ENCODE measurements at places on chromosomes 12 and 14.

GRCh38 chr12:57214398-57214781, 2.2 kb upstream of the NXPH4 start:
- DNase-seq = peak; percentile 83

DNA sequence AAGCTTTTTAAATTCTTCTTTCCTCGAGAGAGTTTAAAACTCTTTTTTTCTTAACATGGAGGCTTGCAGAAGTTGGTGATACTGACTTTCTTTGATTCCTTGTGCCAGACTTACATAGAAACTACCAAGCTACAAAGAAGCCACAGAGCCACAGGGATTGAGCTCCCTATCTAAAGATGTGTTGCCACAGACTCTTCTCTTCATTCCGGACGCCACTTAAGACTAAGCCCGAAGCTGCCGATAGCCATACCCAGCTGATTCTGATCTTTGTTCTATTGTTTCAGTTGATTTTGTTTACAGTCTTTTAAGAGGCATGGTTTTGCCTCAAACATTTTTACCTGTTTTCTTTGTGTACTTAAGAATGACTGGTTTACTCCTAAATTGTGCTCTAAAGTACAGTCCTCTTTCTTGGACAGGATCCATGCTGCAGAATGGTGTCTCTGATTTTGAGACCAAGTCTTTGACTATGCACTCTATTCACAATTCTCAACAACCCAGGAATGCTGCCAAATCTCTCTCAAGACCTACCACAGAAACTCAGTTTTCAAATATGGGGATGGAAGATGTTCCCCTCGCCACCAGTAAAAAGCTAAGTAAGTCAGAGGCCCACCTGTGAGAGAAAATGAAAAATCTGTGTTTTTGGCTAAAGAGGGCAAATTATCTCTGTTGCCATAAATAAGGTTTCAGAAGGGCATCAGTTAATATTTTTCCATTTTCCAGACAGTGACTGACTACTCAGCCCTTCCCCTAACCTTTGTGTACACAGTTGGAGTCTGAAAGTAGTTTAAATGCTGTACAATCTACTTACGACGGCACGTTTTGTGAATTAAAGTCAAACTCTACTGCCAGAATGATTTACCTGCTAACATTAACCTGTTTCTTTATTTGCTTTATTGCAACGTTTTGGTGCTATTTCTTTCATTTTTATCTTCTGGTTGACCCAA, 42.1 kb upstream of the KCNH3 start:
- no peak for DNase-seq

GRCh38 chr14:32039401-32040030, 37.6 kb upstream of the ARHGAP5 start:
- DNase-seq = no peak

GRCh38 chr12:98671459-98671858, 26.4 kb downstream of the APAF1 start:
- DNase-seq = no peak

DNA sequence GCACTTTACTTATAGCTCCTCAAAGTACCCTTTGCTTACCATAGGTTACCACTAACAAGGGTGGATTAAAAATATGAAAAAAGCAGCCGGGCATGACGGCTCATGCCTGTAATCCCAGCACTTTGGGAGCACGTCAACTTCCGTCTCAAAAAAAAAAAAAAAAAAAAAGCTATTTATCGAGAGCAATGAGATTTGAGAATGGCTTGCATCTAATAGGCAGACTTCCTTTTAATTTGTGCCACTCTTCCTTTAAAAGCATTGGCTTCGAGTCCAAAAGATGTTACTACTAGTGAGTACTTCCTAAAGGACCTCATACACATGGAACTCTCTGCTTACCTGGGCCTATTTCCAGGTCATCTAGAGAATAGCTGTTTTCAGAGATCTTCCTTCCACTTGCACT, 38.5 kb upstream of the CERS5 start:
- no peak for DNase-seq

DNA sequence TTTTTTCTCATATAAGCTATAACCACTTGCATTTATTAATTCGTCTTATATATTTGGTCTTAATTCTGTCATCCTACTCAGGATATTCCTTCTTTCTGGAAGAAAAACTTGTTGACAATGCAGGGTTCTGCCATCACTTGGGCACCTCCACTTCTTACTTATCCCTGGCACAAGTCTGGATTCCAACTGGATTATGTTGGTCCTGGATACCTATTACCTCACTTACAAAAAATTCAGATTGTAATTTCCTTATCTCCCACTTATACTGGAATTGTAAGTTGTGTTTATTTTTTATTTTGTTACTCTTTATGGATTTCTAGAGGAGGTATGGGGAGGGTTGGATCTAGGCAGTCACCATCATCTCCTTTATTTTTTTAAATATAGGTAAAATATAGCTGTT, 36.7 kb downstream of the LRRIQ1 start:
- DNase-seq = no peak

GRCh38 chr12:120292411-120292660, 633 bp upstream of the RNU4-2 start:
- no peak for DNase-seq

DNA sequence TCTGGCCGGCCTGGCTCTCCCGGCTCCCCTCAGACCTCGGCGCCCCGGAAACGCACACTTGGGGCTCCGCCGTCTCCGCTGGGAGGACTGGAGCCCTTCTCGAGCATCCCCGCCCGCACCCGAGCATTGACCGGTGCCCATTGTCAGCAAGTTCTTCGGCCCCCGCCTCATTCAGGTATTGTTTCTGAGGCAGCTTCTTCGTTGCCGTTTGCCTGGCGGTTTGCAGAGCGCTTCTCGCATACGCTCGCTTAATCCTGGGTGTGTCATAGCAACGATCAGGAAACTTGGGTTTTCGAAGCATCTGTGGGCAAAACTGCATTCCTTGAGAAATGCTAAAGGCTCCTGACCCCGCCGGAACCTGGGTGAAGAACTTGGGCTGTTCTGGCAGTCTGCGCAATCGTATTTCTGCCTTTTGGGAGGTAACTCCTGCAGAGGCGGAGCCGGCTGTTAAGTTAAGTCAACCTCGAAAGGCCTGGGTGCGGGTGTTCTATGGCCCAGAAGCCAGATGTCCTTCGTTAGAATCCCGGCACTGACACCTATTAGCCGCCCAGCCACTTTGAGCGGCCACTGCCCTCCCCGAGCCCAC, 518 bp downstream of the GSKIP start:
- DNase-seq = peak; percentile 66

DNA sequence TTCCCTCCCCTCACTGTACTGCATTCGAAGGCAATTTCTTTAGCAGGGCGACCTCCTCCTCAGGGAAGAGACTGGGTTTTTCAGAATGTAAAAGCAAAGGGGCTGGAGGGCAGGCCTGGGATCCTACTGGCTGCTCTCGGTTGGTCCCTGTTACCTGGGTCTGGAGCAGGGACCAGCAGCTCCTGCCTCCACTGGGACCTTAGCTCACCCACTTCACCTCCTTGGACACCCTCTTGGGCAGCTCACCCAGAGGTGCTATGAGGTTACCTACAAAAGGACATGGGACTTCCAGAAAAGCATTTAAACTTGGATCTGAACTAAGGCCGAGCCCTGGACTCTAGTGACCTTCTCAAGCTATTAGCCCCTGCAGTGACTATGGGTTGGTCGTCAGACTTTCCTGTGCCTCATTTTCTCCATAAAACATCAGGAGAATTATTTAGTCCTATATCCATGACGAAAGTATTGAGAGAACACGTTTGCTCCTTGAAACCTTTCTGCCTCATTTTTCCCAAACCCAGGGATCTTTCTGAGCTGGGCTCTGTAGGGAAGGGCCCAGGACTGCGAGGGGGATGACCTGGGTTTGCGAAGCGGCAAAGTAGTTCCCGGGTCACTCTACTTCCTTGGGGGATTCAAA, 65.0 kb downstream of the FBXL14 start:
- DNase-seq = no peak

- DNase-seq = no peak
These were observed 502.6 kb downstream of the FUT8 start for GRCh38 chr14:65915125-65915524.

DNA sequence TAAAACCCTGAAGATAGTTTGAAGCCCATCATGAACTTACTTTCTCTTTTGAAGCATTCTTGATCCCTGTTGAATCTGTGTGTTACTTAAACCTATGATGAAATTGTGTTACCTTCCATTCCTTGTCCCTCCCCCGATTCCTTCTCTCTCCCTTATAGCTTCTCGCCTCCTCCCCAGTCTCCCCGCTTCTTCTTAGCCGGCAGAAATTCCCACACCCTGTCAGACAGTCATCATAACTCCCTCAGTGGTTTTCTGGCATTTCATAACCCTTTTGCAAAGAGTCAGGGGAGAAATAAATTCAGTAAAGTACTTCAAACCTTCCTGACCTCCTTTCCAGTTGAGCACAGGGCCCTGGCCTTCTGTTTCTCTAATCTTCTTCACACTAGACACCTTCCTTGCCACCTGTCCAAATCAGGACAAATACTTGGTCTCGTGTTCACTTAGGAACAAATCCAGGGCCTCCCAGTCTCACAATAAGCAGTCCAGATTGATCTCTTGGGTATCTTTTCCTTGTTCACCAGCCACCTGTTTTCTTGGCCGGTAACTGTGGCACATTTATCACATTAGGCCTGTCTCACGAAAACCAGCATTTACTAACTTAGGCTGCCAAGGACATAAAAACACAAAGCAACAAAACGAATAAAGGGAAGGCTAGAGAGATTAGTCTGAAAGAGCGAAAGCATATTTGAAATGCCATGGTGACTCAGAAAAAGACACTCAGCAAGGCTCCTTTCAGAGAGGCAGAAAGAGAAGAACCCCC, 355.9 kb downstream of the TMTC2 start:
- DNase-seq = peak; percentile 30

GRCh38 chr12:11457996-11458645, 62.8 kb upstream of the PRB2 start:
- DNase-seq = no peak

- no peak for DNase-seq
These were observed 222.9 kb upstream of the DDHD1 start for GRCh38 chr14:53376064-53376463.

DNA sequence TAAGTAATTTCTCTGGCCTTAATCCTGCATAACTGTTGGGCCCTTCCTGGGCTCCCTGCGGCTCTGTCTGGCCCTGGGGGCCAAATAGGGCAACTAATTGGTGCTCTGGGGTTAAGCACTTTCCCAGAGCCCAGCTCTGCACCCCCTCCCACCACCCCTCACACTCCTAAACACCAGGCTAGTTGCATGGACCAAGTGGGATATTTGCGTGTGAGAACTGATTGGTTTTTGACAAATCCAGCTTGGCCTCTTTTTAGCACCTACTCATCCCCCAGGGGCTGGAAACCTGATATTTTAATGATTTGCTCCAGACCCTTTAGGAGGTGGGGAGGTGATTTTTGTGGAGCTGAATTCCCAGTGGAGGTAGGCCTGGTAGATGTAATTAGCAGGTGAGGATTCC, 91.9 kb downstream of the DICER1 start:
- no peak for DNase-seq

GRCh38 chr12:106195621-106196027, 52.2 kb downstream of the CKAP4 start:
- peak; percentile 97 for DNase-seq

GRCh38 chr14:74684434-74684833, 28.4 kb downstream of the AREL1 start:
- DNase-seq = no peak

DNA sequence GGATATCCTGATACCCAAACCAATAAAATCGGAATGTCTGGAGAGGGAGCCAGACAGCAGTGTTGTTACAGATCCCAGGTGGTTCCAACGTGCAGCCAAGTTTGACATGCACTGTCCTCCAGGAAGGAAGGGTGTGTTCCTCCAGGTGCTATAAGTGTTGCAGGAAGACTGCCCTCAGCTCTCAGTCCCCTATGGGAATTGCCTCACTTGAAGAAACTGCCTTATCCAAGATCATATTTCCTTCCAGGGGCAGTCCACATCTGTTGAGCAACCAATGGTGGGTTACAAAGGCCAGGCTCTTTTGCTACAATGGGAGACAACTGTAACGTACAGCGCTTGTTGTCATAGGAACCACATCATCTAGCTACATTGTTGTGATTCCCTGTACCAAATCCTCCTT, 13.3 kb upstream of the FBXW8 start:
- no peak for DNase-seq

DNA sequence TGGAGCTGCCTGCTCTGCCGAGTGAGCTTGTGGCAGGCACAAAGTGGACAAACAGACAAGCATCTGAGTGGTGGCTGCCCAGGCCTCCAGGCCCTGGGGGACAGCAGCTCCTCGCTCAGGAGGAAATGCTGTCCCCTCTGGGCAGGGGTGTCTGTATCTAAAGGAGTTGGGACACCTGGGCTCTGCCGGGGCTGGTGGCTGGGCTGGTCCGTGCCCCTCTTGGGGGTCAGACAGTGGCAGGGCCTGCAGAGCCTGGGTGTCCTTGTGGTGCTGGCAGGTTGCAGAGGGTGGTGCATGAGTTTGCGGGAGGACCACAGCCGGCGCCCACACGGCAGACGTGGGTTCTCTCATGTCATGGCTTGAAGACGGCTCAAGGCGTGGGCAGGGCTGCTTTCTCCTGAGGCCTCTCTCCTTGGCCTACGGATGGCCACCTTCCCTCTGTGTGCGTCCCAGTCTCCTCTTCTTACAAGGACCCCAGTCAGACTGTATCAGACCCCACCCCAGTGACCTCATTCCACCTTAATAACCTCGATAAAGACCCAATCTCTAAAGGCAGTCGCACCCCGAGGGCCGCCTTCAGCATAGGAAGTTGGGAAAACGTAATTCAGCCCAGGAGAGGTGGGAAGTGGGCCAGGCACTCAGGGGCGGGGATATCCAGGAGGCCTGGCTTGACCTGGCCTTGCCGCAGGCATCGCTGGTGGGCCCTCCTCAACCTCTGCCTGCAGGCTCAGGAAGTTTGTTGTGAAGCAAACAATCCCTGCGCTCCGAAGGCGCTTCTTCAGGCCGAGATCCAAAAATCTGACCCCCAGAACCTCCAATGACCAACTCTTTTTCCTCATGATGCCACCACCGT, 110.0 kb downstream of the KIF26A start:
- DNase-seq = no peak

DNA sequence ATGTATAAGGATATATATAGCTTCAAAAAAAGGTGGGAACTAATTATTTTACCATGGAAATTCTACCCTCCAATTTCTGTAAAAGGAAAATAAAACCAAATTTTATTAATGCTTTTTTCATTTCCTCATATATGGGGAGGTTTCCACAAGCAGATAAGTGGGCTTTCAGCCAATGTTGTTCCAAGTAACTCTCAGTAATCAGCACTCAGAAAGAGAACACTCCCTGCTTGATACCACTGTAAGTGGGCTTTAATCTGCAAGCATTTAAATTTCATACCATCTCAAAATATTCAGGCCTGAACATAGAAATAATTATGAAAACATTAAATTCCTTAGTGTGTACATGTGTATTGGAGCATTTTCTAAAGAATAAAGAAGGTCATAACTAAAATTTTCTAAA, 827.6 kb downstream of the C12orf50 start:
- no peak for DNase-seq

GRCh38 chr12:10636124-10636523, 22.7 kb upstream of the MAGOHB start:
- DNase-seq = no peak
